MCF 10A (cell line): ENCODE measurements at places on chromosomes 16 and 17. TPM values are rescaled to one million over a fixed set of nuclear protein-coding genes. Genes with fewer than 3 reads are reported as not detected.

DNA sequence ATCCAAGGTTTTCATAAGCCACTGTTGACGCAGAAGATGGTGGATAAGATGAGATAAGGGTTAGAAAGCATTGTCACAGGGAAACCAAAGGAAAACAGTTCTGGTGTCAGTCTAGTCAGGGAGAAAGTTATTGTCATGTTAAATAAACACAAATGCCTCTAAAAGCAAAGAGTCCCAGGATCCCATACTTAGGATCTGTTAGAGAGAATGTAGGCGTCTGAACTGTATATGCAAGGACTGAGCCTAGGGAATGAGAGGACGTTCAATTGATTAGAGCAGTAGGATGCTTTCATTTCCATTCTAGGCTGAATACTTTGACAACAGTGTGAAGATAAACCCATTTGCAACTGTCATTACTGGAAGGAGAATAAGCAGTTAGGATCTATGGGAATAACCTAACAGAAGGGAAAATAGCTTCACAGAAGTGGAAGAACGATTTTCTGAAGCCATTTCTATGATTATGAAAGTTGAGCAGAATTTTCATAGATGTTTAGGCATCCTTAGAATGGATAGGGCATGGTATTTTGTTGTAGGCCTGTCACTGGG is 1149.1 kb upstream of the CDH8 start:
- H3K27ac ChIP-seq, result no peak overlapping the region
- DNase-seq, result no peak
- H3K4me3 ChIP-seq, result no peak overlapping the region
- no peaks in the 10 kb centered on the region for H3K36me3 ChIP-seq

- H3K4me3 ChIP-seq, result no peak overlapping the region
- no peak for DNase-seq
- no peaks in the 10 kb centered on the region for H3K36me3 ChIP-seq
Measured at GRCh38 chr16:64469906-64470702, 651.8 kb downstream of the CDH11 start.

Gene LRRC75A
- 0.29 and 0.30 TPM in 2 replicates for total RNA-seq

- H3K27me3 ChIP-seq, result no peaks in the 10 kb centered on the region
- H3K27ac ChIP-seq, result peak overlapping the region; percentile 86
- H3K36me3 ChIP-seq, result peaks cover 22% of the 10 kb centered on the region
Measured at GRCh38 chr17:4998027-4998731, 429 bp downstream of the KIF1C start.
